ENCODE measurements at places on chromosomes 2 and 18.
A peak's percentile ranks its signal among the peaks of the same experiment; 100 is the strongest.

GRCh38 chr2:133561045-133561852 lies 7.0 kb downstream of the NCKAP5 start:
- peak; percentile 65 for DNase-seq

GRCh38 chr2:144331674-144332355 lies 188.1 kb downstream of the ZEB2 start:
- DNase-seq: no peak

GRCh38 chr18:966759-967576 lies 62.3 kb downstream of the ADCYAP1 start:
- no peak for DNase-seq

DNA sequence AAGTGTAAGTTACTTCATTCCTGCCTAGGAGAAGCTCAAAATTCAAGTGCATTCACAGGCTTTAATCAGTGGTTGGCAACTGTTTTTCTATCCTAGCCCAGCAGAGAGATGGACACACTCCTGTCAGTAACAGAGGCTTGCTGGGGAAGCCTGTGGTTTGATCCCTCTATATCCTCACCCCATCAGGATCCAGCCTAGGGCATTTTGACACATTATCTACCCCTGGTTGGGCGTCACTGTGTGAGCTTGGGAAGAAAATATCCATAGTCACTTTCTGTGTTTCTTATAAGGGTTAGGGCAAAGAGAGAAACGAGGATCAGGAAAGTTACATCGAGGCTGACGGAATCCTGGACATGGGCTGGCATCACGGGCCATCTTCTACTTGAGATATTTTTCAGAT lies 10.0 kb downstream of the NT5DC4 start:
- no peak for DNase-seq

DNA sequence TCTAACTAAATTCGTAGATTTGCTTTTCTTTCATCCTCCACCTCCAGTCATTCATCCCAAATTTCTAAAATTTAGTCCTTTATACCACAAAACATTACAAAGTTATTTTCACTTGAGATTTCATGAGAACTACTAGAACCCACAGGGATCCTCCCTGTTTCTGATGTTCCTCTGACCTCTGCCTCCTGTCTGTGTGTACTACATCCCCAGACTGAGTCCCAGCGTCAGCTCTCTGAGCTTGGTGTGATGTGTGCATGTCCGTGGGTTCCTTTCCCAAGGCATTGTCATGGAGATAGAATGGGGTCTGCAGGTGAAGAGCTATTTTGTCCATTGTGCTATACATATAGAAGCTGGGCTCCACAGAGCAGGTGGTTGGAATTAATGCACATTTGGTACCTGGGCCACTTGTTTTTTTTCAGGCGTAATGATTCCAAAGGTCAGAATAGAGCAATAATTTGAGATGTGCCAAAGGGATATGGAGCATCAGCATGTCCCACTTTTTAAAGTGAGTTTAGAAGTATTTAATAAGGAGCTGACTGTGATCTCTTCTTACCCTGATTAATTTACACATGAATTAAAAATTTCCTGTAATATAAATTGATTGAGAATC lies 151.2 kb upstream of the BOD1L2 start:
- DNase-seq: no peak

DNA sequence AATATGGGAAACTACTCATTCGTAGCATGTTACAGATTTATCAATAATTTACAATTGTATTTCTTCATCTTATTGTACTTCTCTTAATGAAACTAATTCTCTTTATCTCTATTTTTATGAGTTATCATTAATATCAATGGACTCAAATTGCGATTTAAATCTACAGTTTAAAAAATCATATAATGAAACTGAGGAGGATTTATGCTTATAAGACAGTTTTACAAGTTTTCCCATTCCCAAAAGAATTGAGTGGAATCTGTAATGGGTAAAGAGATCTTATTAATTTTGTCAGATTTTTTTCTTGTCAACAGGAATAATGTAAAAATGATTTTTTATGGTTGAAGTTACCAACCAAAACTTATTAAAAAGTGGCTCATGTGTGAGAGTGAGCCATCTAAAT lies 468.0 kb downstream of the METTL4 start:
- DNase-seq: no peak

GRCh38 chr18:51339856-51340255 lies 142.4 kb upstream of the MEX3C start:
- DNase-seq: peak; percentile 29

DNA sequence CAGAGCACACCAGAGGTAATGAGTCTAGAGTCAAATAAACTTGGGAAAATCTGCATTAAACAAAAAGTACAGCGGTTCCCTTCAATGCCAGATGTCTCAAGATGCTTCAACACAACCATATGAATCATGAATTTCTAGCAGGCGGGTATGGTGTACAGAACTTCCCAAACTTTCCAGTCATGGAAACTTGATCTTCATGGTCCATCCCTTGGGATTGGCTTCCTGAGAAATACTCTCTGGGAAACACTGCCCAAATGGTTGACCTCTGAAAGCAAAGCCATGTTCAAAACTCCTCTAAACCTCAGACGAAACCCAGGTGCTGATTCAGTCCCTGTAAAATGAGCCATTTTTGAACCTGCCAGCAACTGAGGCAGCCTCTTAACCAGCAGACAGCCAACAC lies 16.4 kb upstream of the TMEM247 start:
- no peak for DNase-seq

GRCh38 chr2:184154438-184154837 lies 443.9 kb upstream of the ZNF804A start:
- peak; percentile 77 for DNase-seq

GRCh38 chr2:77016443-77017354 lies 505.5 kb downstream of the LRRTM4 start:
- no peak for DNase-seq

DNA sequence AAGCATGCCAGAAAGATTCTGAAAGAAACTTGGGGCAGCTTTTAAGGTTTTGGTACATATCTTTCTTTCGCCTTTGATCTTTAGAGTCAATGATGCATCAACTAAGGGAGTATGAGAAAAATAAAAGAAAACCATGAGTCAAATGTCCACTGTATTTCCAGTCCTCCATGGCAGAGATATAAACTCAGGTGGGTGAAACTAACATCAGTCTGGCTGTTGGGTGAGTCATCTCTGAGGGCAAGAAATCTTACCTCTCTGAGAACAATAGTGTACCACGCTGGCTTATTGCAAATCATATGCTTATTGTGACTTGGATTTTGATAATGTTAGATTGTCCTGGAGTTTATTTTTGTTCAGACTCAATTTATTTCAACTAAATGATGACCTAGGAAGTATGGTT lies 521.0 kb downstream of the PLCL1 start:
- peak; percentile 33 for DNase-seq

GRCh38 chr2:16026816-16027501 lies 86.6 kb downstream of the MYCN start:
- no peak for DNase-seq

GRCh38 chr2:171625006-171625405 lies 62.3 kb upstream of the DYNC1I2 start:
- DNase-seq: no peak

DNA sequence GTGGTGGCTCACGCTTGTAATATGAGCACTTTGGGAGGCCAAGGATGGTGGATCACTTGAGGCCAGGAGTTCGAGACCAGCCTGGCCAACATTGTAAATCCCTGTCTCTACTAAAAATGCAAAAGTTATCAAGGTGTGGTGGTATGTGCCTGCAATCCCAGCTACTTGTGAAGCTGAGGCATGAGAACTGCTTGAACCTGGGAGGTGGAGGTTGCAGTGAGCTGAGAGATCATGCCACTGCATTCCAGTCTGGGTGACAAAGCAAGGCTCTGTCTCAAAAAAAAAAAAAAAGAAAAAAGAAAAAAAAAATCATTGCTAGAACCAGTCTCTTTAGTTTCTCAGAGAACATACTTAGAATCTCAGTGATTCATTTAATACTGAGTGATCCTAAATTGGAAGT lies 217.1 kb downstream of the DYM start:
- DNase-seq: peak; percentile 59

DNA sequence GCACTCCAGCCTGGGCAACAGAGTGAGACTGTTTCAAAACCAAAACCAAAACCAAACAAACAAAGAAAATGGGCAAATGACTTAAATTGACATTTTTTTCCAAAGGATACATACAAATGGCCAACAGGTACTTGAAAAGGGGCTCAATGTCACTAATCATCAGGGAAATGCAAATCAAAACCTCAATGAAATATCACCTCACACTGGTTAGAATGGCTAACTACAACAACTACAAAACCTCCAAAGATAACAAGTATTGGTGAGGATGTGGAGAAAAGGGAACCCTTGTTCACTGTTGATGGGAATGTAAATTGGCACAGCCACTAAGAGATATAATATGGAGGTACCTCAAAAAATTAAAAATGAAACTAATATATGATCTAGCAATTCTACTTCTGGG lies 213.2 kb upstream of the HS6ST1 start:
- DNase-seq: no peak

- no peak for DNase-seq
Observed at GRCh38 chr2:34844629-34845028, 1245.5 kb upstream of the FAM98A start.

- no peak for DNase-seq
Observed at GRCh38 chr2:191642541-191642940, 35.4 kb upstream of the NABP1 start.

DNA sequence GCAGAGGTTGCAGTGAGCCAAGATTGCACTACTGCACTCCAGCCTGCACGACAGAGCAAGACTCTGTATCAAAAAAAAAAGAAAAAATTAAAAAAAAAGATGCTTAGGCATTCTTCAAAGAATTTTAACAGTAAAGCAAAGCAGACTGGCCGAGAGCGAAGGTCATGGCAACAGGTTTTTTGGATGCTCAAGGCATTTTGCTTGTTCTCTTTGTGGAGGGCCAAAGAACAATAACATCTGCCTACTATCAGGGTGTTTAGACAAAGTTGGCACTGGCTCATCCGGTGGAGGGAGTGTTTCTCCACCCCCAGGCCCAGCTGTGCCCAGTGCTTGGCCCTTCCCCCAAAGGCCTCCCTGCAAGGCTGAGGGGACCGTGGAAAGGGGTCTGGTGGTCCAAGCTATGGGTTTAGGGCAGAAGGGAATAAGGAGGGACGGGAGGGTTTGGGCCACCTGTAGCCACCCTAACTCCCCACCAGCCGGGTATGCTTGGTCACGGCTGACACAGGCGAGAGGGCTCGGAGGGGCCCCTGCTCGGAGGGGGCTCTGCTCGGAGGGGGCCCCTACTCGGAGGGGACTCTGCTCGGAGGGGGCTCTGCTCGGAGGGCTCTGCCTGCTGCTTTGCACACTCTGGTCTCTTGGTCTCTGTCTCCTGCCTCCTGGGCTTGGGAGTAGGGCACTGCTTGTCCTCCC lies 26.7 kb upstream of the ALLC start:
- no peak for DNase-seq

DNA sequence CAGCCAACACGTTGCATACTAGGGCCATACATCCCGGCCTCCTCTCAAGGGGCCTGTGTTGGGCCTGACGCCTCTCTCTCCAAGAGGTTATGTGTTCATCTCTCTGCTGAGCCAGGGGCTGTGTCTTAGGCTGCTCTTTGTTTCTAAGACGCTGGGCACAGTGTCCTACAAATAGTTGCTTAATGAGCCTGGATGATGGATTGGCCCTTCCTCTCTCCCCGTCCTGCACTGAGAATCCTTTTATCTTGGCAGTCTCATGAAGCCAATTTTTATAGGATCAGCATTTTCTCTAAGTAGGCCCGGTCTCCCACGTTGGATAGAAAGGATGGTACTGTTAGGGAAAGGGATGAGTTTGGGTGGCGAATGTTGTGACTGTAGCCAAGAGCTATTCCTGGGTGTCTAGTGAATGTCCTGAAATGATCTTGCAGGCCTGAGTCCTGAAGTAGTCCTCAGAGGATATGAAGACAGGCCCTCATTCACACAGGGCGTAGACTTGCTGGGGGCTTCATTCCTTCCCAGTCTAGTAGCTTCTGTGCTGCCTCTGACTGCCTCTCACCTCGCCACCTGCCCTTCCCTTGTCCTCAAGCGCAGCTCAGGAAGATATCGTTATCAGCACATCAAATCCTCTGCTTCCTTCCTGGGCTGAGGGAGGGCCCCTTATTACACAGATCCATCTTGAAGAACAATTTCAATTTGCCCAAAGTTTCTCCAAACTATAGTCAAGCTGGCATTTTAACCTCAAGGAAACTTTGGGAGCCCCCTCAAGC lies 8.8 kb downstream of the LBH start:
- no peak for DNase-seq

- DNase-seq: peak; percentile 36
Observed at GRCh38 chr2:86368161-86368824, 30.9 kb upstream of the REEP1 start.

- no peak for DNase-seq
Observed at GRCh38 chr2:9347411-9347881, 75.9 kb downstream of the ITGB1BP1 start.
